ENCODE measurements at places on chromosomes 1 and 21.

DNA sequence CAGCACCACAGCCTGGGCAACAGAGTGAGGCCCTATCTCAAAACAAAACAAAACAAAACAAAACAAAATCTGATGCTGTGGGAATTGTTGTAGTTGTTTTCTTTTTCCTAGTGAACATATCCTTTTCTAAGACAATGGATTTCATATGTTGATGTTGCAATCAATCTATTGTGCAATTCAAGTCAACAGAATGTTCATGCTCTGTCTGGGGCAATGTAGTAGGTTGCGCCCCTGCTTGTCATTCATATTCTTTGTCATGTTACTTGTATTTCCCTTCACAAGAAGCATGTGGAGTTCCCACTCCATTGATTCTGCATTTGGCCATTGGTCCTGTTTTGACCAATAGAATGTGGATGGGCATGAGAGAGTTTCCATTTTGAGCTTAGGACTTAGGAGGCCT, 223.9 kb downstream of the DUSP10 start:
- no peak for DNase-seq

GRCh38 chr1:226360106-226360746, 47.7 kb downstream of the PARP1 start:
- DNase-seq: peak; percentile 87

GRCh38 chr21:33898586-33898985, 17.0 kb downstream of the ATP5PO start:
- DNase-seq: no peak

GRCh38 chr1:25977801-25978200, 20.1 kb downstream of the PAFAH2 start:
- no peak for DNase-seq

DNA sequence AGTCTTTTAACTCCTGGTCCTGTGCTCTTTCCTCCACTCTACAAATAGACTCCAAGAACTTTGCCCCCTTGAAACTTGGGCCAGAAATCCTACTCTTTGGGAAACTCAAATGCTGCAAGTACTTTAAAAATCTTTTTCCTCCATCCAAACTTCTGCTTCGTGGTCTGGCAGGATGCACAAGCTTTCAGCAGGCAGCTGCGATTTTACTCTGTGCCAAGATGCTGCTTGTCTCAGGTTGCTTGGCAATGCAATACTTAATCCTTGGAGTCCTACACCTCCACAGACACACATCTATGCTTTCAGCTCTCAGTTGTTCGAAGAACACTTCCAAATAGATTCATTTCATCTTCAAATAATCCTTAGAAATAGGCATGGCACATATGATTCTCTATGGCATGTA, 435.3 kb upstream of the USP24 start:
- DNase-seq: no peak

DNA sequence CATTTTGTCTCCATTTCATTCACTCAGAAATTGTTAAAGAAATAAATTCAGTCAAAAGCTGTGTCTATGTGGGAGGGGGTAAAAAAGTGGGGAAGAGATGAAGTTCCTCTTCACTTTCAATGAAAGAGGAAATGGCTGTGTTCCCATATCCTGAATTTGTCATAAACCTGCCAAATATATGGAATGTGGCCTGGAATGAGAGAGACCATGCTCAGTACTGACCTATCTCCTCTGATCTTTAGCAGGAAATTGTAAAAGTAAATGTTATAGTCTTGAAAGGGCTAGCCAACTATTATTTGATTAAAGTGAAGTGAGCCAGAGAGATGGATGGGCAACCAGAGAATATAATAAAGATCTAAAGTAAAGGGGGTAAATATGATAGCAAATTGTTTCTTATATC, 130.3 kb upstream of the C21orf91 start:
- no peak for DNase-seq
